ENCODE measurements at places on chromosomes 7 and 10.

- no peak overlapping the region for H3K27ac ChIP-seq
- no peaks in the 10 kb centered on the region for H3K4me1 ChIP-seq
- no peaks in the 10 kb centered on the region for H3K27me3 ChIP-seq
- no peak overlapping the region for H3K4me3 ChIP-seq
- no peak for DNase-seq
Measured at GRCh38 chr7:107017965-107018719, 26.4 kb upstream of the PRKAR2B start.

DNA sequence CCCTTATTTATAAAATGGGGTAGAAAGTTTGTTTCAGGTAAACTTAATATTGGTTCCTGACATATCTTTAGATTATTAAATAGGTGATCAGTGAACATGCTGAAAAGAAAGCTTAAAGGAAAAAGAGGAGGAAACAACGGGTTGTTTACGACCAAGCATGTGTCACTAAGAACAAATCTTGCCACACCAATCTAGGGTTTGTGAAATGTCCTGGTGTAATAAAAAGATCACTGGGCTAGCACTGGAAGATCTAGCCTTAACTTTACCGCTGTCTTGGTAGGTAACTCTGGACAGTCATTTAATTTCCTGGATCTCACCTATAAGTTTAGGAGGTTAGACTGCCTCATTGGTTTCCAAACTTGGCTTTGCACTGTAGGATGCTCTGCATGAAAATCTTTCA, 19.0 kb downstream of the VPS26A start:
- H3K27me3 ChIP-seq, result no peaks in the 10 kb centered on the region
- no peaks in the 10 kb centered on the region for H3K4me1 ChIP-seq
- no peaks in the 10 kb centered on the region for H3K36me3 ChIP-seq

- H3K4me3 ChIP-seq, result no peak overlapping the region
- no peak for DNase-seq
- no peaks in the 10 kb centered on the region for H3K4me1 ChIP-seq
- H3K27ac ChIP-seq, result no peak overlapping the region
Measured at GRCh38 chr10:10977978-10978377, 39.7 kb upstream of the CELF2 start.

DNA sequence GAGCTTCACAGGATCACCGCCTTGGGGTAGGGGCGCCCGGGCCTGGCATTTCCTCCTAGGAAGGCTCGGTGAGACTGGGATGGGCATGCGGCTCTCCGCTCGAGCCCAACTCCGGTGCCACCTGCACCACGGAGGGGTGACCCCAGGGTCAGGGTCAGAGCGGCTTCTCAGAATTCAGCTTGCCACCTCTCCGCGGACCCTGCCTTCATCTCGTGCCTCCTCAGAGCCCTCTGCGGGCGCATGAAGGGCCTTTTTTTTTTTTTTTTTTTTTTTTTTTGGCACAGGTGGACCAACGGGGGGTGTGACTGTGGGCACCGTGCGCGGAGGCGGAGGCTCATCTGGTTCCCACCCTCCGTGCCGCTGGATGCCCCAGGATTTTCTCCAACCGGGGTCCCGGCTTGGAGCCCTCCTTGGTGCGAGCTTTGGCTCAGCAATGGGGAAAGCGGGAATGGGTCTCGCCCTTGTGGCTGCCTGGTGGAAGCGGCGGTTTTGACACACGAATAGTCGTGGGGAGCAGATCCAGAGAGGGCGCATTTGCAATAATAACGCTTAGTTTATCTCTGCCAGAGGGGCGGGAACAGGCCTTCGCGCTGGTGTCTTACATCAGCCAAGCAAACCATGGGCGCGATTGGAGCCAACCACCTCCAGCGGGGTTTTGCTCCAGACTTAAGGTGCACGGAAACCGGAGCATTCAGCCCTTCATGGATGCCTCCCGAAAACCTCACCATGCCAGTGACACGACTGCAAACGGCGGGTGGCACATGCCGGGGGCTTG, 5.0 kb upstream of the TNRC18 start:
- peak overlapping the region; percentile 98 for H3K4me3 ChIP-seq
- H3K27ac ChIP-seq, result peak overlapping the region; percentile 99
- no peak for DNase-seq
- no peaks in the 10 kb centered on the region for H3K27me3 ChIP-seq
